Suppressor macrophage treated with lipopolysaccharide for 1 hour (primary cell): ENCODE measurements at places on chromosomes 7 and 10.

DNA sequence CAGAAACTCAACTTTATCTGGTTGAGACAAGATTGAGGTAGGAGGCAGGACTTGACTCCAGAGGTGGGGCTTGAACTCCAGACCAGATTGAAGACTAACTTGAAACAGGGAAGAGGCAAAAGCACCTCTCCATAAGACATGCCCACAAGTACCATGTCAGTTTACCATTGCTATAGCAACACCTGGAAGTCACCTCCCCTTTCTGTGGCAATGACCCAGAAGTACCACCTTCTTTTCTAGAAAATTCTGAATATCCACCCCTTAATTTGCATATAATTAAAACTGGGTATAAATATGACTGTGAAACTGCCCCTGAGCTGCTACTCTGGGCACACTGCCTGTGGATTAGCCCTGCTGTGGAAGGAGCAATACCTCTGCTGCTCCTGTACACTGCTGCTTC, 4.9 kb upstream of the TOMM7 start:
- no peak for DNase-seq

DNA sequence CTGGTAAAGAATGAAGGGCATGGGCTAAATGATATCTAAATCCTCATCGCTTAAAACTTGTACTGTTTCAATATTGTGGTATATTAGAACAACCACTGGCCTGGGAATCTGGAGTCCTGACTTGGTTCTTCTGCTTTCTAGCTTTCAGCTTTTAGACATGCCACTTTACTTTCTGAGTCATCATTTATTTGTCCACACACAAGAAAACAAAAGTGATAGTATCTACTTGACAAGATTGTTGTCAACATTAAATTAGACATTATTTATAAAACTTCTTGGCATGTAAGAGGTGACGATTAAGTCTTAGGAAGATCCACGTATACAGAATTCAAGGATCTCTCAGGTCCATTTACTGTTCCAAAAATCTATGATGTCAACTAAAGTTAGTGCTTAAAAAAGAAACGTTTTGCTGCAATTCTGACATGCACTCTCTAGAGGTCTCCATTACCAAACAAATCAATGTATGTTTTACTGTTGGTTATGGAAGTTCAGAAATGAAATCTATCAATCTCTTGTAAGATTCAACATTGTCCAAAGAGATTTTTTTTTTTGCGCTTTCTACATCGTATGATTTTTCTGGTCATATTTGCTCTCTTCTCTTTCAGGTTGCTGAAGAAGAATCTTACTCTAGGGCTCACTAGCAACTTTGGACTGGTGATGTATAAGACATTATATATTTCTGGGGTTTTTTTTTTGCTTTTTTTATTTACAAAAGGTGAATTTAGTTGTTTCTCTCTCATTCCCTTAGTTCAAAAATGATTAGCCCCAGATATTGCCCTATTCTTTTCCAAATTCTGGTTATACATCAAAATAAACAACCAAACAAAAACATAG, 53.6 kb upstream of the DYNC1I1 start:
- peak; percentile 40 for DNase-seq

GRCh38 chr7:2034291-2035201, 198.2 kb downstream of the MAD1L1 start:
- DNase-seq, result no peak

DNA sequence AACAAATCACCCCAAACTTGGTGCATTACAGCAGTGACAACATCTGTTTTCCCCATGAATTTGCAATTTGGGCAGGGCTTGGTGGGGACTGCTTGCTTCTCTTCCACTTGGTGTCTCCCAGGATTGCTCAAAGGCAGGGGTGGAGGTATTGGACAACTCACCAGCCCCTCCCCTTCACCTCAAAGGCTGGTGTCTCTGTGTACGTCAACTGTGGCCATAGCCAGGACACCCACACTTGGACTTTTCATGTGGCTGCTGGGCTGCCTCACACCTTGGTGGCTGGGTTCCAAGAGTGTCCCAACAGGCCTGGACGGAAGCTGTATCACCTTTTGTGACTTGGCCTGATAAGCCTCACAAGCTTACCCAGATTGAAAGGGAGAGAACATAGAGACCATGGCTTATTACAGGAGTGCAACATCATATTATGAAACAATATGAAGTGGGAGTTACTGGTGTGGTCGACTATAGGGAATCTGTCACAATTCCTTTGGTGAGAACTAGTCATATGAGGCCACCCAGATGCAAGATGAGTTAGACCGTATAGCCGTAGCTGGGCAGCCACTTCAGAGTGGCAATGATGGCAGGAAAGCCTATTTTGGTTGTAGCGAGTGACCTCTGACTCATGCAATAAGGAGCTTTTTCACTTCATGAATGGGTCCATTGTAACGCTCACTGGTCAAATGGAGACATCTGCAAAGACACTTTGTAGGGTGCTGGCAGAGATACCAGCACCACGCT, 187.6 kb upstream of the ITGB1 start:
- peak; percentile 33 for DNase-seq

DNA sequence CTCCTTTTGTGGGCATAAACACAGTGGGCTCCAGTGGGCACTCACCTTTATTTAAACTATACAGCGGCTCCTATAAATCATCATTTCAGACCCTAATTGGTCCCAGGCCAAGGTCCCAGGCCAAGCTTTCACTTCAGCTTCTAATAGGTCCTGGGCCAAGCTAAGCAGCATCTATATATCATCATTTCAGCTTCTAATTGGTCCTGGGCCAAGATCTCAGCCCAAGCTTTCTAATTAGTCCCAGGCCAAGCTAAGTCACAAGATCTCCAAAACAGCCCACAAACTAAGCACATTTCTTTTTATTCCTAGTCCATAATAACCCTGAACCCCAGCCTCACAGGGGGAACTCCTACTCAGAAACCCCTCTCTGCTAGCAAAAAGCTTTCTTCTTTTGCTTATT, 47.1 kb downstream of the ZNF680 start:
- DNase-seq, result no peak

DNA sequence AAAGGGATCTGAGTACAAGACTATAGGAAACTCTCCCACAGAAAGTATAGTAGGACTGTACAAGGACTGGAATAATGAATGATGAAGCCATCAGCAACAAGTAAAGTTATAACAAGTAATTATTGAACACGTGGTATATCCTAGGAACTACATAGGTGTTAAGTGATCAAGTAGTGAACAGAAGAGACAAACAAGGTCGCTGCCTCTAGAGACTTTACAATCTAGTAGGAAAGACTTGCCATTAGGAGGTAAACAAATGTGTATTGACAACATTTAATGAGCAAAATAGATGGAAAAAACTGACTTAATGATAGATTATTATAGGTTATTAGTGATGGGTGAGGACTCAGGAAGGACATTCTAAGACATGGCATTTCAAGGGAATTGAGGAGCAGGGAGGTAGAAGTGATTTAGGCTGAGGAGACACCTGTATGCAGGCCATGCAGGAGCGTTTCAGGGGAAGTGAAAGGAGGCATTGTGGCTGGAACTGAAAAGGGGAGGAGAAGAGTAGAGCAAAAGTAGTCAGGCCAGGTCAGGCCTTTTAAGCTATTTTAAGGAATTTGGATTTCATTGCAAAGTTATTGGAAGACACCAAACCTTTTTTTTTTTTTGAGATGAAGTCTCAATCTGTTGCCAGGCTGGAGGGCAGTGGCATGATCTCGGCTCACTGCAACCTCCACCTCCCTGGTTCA, 8.5 kb upstream of the GLCCI1 start:
- no peak for DNase-seq

DNA sequence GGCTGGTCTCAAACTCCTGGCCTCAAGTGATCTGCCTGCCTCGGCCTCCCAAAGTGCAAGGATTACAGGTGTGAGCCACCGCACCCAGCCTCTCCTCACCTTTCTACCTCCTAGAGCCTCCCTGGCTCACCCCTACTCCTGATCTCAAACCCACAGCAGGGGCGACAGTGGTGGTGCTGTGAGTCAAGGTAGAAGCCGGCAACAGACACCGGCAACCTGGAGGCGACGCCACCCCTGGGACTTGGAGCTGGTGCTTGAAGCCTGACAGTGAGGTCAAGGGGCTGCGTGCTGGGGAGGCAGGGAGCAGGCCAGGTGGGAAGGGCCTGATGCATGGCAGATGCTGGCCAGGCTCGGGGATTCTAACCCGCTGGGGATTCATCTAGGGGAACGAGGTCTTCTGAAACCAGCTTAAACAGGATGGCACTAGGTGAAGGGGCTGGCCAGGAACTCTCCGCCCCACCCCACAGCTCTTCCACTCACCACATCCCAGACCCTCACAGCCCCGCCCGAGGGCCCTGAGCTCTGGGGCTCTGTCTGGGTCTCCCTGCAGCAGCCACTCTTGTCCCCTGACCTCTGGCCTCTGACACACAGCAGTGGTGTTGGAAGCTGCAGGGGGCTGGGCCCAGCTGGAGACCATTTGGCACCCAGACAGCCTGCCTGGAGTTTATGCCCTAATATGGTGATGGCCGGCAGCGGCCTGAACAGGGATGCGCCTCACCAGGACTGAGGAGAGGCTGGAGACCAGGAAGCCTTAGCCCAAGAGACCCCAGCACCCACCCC, 16.4 kb downstream of the KCNH2 start:
- DNase-seq, result no peak

DNA sequence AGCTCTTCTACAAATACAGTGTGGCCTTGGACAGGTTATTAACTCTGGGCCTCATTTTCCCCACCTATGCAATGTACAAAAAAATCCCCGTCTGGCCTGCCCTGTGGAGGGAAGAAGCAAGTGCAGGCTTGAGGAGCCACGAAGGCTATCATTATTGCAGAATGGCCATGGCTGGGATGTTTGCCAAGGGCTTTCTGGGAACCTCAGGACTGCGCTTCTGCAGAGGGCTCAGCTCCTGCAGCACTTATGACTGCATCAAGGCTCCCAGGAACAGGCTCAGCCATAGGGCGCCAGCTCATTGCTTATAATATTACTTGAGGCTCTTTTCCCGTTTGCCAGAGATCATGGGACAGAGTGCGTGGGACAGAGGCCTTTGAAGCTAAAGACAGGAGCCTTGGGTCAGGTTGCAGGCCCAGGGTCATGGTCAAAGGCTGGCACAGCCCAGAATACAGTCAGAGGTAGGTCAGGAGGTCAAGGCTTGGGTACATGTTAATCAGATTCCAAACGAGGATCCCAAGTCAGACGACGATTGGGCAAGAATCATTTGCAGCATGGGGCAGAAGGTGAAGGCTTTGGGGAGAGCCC, 20.6 kb upstream of the C10orf105 start:
- DNase-seq, result peak; percentile 38

- DNase-seq, result peak; percentile 78
Measured at GRCh38 chr10:110305767-110306451, 1.2 kb upstream of the SMNDC1 start.

GRCh38 chr7:116679500-116679899, 7.5 kb downstream of the MET start:
- DNase-seq, result peak; percentile 49

DNA sequence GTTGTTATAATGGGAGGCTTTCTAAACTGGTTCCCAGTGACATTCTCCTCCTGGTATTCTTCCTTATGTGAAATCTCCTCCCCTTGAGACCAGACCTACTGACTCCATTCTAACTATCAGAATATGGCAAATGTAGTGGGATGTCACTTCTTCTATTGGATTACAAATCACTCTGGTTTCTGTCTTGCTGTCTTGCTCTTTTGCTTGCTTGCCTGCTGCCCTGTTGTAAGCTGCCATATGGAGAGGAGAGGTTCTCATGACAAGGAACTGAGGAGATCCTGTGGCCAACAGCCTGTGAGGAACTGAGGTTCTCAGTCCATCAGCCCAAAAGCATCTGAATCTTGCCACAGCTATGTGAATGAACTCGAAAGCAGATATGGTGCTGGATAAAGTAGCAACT, 4.7 kb upstream of the NRCAM start:
- no peak for DNase-seq

DNA sequence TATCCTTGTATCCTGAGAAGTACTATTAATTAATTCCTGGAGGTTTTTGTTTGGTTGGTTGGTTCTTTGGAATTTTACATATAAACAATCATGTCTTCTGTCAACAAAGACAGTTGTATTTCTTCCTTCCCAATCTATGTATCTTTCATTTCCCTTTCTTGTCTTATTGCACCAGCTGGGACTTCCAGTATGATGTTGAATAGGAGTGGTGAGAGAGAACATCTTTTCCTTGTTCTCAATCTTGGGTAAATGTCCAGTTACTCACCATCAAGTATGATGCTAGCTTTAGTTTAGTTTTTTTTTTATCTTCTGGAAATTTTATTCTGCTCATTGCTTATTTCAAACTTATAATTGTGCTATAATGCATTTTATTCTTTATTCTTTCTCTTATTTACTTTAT, 7.4 kb upstream of the PAX4 start:
- peak; percentile 43 for DNase-seq

DNA sequence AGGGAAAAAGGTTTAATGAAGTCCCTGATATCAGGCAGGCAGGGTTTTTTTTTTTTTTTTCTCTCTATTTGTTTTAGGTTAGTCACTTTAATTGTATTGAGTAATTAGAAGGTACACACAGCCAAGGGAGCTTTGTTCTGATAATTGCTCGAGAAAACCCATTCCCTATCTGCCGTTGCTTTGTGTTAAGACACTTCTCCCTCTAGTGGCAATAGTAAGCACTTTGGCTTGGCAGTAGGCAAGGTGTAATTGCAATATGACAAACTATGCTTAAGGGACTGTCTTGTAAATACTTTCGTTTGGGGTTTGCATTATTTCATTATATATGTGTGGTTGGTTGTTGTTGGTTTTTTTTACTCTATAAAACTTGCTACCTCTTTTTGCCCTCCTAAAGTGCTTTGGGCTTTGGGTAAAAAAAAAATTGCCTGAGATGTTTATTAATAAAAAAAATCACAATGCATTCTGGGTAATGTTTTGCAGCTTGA, 113.4 kb downstream of the BTRC start:
- DNase-seq, result peak; percentile 60

DNA sequence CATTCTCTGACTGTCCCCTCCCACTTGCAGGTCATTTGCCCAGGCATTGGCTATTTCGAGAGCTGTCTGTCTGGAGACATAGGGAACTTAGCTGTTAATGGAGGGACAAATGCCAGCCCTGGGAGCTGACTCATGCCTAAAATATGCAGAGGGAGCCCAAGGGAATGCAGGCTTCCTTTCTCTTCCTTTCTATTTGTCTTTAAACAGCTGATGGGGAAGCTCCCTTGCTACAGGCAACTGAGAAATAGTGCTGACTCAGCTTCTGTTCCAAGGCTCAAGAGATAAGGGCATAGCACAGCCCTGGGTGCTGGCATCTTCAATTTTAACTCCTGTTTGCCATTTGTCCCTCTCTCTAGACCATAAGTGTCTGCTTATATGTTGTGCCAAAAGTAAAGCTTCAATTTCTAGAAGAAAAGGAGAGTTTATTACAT, 82.7 kb upstream of the C1GALT1 start:
- DNase-seq, result peak; percentile 73

GRCh38 chr10:10869592-10869991, 148.1 kb upstream of the CELF2 start:
- DNase-seq, result no peak
